ENCODE measurements at places on chromosomes 7 and 10.

GRCh38 chr7:136326045-136326609 lies 349.0 kb upstream of the MTPN start:
- no peak overlapping the region for H3K27ac ChIP-seq
- no peaks in the 10 kb centered on the region for H3K36me3 ChIP-seq
- no peak overlapping the region for H3K4me3 ChIP-seq

GRCh38 chr7:141668853-141669252 lies 33.1 kb downstream of the DENND11 start:
- H3K27ac ChIP-seq = no peak overlapping the region
- H3K27me3 ChIP-seq = no peaks in the 10 kb centered on the region
- peaks cover 53% of the 10 kb centered on the region for H3K36me3 ChIP-seq
- H3K4me3 ChIP-seq = no peak overlapping the region

DNA sequence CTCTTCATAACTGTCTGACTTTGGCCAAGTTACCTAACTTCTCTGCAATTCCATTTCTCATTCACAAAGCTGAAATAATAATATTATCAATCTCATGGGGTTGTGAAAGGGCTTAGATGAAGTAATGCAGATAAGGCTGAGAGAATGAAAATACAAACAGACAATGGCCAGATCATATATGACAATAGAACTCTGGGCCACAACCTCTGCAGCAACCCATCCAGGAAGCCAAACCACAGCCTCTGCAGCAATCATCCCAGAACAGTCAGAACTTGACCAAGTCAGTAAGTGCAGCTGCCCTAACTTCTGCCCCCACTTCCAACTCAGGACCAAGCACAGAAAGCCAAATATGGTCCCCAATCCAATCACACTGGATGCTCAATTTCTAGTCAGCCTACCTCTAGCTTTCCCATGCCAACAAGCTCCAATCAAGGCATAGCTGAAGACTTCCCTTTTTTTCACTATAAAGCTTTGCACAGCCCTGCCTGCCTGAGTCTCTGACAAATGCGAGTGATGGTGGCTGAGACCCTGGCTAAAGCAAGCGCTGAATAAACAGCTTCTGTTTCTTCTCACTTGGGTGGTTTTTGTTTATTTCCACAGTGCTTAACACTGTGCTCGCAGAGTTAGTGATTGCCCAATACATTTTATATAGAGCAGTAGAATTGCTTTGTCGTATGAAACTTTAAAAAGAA lies 34.8 kb upstream of the TNPO3 start:
- H3K4me1 ChIP-seq = peaks cover 4% of the 10 kb centered on the region
- H3K27me3 ChIP-seq = no peaks in the 10 kb centered on the region
- no peaks in the 10 kb centered on the region for H3K36me3 ChIP-seq
- no peak overlapping the region for H3K27ac ChIP-seq
- H3K4me3 ChIP-seq = no peak overlapping the region

GRCh38 chr10:117860823-117861222 lies 185.9 kb downstream of the RAB11FIP2 start:
- no peaks in the 10 kb centered on the region for H3K27me3 ChIP-seq
- no peak overlapping the region for H3K4me3 ChIP-seq

- no peaks in the 10 kb centered on the region for H3K4me1 ChIP-seq
- H3K27ac ChIP-seq = no peak overlapping the region
- H3K36me3 ChIP-seq = no peaks in the 10 kb centered on the region
- no peaks in the 10 kb centered on the region for H3K27me3 ChIP-seq
- H3K4me3 ChIP-seq = no peak overlapping the region
Observed at GRCh38 chr10:75303045-75303777, 67.5 kb upstream of the COMTD1 start.

Measured in upper lobe of left lung (tissue), 6 donors.